ENCODE measurements at places on chromosomes 6 and 20. TPM values are rescaled to one million over a fixed set of nuclear protein-coding genes. Genes with fewer than 3 reads are reported as not detected.

DNA sequence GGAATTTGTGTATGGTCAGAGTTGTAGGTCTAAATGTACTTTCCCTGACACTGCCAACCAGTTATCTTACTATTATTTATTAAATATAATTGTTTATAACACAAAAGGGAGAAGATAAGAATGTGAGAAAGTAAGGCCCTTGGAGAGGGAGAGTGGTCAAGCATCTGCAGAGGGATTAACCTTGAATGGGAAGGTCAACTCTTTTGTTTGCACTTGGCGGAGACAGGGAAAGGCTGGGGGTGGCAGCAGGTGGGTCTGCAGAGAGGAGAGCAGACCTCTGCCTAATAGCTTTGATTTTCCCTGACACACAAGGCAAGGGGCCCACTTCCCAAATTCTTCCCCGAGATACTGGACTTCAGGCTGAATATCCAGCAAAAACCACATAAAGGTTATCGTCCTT is 4.2 kb downstream of the LRP11 start:
- DNase-seq = no peak

The MSH5 gene
- total RNA-seq = 7.1 TPM

The PRL gene
- not detected for total RNA-seq

The MEP1A gene
- not detected for total RNA-seq

The GHRH gene
- not detected for total RNA-seq

DNA sequence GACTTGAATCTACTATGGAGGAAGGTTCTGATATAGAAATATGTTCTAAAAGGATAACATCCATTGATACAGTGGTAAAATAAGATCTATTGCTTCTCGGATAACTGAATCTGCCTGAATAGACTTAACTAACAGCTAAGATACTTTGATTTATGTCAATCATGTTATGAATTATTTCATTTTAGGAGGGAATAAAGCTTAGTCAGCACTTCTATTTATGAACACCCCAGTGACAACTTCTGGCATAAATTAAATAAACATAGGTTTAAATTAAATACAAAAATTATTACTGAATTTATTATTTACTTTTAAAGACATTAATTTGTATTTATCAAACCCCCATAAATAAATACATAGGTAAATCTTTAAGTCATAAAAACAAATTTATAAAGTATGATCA is 69.3 kb downstream of the IMPG1 start:
- DNase-seq = no peak

DNA sequence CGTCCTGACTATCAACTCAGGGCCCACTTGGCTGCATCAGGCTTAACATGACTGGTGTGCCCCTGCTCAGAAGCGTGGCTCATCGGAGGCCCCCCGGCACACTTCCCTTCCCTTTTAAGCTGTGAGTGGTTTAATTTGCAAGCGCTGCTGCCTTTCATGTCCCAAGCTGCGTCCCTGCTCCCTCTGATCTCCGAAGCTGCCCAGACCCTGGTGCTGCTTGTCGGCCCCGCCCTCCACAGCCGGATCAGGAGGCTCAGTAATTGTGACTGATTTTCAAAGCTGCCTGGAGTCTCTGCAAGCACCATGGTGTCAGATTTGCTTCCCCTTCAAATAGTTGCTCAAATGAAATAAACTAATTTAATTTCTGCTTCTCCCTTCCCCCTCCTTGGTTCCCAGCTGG is 71.1 kb downstream of the CDH22 start:
- DNase-seq = no peak

The RIPOR2 gene
- 13.9 TPM for total RNA-seq

- no peak for DNase-seq
Measured at GRCh38 chr6:13913226-13914001, 11.3 kb upstream of the RNF182 start.

GRCh38 chr20:14521436-14521835 is 184.0 kb upstream of the FLRT3 start:
- no peak for DNase-seq

The ULBP1 gene
- total RNA-seq = 0.37 TPM

GRCh38 chr6:159640722-159641482 is 52.1 kb downstream of the SOD2 start:
- DNase-seq = no peak

The SLPI gene
- total RNA-seq = 114 TPM

- no peak for DNase-seq
Measured at GRCh38 chr6:83921315-83921714, 61.8 kb downstream of the CYB5R4 start.

DNA sequence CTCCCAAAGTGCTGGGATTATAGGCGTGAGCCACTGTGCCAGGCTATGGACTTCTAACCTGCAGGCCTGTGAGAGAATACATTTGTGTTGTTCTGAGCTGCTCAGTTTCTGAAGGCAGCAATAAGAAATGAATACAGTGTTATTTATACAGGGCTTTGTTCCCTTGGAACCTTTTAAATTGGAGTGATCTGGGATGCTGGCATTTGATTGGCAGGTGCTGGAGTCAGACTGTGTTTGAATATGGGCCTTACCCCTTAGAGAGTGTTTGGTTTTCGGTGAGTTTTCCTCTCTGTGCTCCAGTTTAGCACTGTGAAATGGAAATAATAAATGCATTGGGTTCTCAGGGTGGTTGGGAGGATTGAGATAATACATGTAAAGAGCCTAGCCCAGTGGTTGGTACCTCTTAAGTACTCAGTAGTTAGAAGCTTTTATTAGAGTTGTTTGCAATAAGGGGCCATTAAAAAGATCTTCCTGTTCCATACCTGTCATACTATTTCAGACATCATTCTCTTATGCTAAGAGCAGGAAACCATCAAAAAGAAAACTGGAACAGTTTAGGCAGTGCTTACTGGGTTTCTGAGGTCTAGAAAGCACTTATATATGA is 22.1 kb downstream of the BMP6 start:
- no peak for DNase-seq

DNA sequence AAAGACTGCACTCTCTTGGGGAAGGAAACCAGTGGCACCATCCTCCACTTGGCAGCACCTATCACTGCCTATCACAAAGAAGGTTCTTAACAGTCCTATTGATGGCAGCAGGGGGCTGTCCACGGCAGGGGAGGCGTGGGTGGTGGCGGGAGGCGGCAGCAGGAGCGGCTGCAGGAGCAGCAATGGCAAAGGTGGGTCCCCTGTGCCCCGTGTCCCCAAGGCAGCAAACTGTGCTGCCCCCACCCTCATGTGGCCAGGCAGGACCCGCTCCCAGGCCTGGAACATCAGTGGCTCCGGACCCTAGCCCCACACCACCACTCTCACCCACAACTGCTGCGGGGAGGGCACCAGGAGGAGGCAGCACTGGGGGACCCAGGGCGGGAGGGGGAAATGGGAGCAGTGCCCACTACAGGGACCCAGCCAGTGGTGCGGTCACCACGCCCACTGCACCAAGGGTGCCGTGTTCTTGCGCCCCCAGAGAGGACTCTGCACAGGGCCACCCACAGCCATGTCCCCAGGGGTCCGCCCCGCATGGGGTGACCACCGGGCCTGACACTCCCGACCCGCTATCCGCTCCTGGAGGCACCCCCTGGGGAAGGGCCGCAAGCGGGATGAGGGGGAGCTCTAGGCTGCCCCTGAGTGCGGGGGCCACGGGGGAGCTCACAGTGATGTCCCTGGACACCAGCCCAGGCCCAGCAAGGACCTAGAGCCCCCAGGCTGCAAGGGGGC is 54.6 kb downstream of the GMDS start:
- DNase-seq = no peak

- no peak for DNase-seq
Measured at GRCh38 chr6:2876210-2877056, 26.7 kb downstream of the SERPINB9 start.

- no peak for DNase-seq
Measured at GRCh38 chr6:77019081-77019480, 444.2 kb downstream of the HTR1B start.

The RAB44 gene
- total RNA-seq = 0.48 TPM

The GNAS-AS1 gene
- not detected for total RNA-seq

The CST9L gene
- not detected for total RNA-seq

GRCh38 chr6:6964675-6965074 is 143.1 kb upstream of the RREB1 start:
- DNase-seq = no peak

The ZNF165 gene
- total RNA-seq = 1.4 TPM

DNA sequence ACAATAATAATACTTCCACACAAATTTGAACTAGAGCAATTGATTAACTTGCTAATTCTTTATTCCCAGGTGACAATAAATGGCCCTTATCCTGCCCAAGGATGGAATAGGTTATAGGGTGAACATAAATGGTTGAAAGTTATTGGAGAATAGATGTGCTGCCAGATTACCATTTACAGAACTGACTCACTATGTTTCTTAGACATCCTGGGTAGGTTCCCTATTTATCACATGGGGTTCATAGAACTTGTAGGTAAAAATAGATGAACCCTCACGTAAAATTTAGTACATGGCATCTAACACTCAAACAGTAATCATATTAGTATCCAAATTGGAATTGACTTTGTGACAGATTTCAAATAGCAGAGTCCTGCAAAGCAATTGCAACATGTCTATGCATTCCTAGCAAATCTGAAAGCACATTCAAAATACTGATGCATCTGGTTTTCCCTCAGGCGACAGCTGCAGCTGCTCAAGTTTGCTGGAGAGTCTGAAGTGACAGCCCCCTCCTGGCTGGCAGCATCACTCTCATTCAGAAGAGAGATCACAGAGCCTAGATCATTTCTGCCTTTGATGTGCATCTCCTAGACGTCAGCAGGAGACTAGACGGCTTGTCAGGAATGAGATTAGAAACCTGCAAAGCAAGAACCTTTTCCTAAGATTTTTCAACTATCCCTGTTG is 80.2 kb upstream of the RNF217 start:
- no peak for DNase-seq

The CNR1 gene
- total RNA-seq = 14.4 TPM

Data from omental fat pad (tissue), 4 donors.